Activated CD4-positive, alpha-beta T cell treated with anti-CD3 and anti-CD28 coated beads, Interleukin-2, Interleukin-6, amounts not matched to agents 100 ng/mL and 50 ng/mL, durations not matched to agents 16 hours and 8 hours (primary cell): ENCODE measurements at places on chromosomes 1 and 21.

DNA sequence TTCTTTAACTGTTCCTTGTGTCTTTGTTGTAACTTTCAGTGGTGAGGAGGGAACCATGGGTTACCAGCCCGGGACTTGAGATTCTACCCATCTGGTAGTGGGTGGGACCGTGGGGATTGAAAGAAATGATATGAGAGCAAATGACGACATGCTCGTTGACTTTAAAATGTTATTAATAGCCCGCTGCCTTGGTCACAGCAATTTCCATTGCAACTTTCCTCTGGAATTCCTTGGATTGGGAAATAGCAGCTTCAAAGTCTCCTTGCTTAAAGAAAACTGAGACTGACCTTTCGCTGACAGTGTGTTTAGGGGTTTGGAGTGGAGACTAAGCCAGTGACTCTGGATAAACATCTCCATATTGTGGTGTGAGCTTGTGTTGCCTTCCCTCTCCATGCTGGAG, 44.2 kb upstream of the MARK1 start:
- DNase-seq = no peak

DNA sequence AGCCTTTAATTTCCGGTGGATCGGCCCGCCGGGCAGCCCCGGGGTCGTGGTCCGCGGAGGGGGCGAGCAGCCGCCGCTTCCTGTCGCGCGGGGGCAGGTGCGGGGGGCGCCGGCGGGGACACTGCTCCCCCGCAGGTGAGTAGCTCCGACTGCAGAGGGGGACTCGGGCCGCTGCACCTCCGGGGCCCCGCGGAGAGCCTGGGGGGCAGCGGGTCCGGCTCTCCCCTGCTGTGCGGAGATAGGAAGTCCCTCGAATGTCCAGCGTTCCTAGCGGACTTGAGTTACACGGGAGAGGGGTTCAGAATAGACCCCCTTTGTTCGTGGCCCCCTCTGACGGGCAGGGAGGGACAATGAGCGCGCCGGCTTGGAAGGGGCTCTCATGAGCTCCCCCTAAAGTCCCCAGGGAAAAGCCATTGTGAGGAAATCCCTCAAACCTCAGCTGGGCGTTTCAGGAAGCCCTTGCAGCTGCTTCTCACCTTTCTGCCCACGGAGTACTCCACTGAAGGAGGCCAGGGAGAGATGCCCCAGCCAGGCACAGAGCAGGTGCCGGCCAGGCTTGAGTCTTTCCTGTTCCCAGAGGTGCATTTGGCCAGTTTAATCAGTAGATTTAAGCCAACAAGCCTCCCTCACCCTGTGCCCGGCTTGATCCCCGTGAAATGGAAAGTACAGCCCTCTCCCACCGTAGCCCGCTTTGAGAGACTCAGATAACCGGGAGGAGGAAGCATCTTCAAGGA, 925 bp downstream of the PDE9A start:
- DNase-seq = no peak

DNA sequence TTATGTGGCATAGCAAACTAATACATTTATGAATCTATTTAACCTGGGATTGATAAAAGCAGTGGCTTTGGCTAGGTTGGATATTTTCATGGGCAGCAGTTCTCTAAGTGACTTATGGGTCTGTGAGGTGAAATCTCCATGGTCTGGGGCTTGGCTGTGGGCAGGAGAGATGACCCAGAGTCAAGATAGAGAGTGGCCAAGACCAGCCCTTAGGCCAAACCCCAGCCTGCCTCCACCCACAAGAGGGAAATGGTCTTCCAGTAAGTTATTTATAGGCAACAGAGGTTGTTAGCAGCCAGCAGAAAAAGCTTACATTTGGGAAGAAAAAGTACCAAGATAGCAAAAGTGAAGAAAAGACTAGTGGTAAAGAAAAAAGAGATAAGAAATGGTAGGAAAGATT, 61.4 kb downstream of the SLC35F3 start:
- DNase-seq = no peak

GRCh38 chr1:149885339-149886120, 13.8 kb upstream of the BOLA1 start:
- DNase-seq = peak; percentile 85

- no peak for DNase-seq
These were observed 22.2 kb upstream of the SLC5A9 start for GRCh38 chr1:48200166-48200900.

DNA sequence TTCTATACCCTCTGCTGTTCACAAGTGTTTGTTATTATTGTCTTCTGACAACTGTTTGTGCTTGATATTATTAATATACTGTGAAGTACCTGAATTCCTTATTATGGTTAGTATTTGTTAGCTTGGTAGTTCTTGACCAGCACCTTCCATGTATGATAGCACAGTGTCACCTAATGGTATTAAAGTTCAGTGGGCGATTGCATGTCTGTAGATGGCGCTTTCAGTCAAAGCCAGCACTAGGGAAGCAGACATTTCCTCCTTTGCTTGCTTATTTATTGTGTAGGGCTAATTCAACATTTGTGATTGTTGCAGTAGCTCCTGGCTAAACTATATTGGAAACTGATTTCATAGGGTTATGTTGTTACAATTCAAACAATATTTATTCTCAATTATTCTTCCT, 218.0 kb downstream of the ZP4 start:
- DNase-seq = no peak

GRCh38 chr1:54815086-54815876, 14.2 kb upstream of the TTC22 start:
- no peak for DNase-seq

DNA sequence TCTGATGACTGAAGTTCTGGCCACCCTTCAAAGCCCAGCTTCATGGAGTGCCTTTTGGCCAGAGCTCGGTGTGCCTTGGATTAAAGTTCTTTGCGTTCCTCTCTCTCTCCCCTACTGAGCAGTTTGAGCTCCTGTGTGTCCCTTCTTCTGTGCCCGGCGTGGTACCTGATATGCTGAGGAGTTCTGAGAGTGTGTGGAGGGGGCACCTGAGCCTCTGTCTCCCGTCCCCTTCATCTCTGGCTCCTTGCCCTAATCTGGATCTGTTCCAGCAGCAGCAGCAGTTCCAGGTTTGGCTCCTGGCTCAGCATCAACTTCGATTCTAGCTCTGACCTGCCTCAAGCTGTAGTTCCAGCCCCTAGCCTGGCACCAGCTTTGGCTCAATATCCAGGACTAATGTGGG, 25.1 kb upstream of the MYCL start:
- no peak for DNase-seq

DNA sequence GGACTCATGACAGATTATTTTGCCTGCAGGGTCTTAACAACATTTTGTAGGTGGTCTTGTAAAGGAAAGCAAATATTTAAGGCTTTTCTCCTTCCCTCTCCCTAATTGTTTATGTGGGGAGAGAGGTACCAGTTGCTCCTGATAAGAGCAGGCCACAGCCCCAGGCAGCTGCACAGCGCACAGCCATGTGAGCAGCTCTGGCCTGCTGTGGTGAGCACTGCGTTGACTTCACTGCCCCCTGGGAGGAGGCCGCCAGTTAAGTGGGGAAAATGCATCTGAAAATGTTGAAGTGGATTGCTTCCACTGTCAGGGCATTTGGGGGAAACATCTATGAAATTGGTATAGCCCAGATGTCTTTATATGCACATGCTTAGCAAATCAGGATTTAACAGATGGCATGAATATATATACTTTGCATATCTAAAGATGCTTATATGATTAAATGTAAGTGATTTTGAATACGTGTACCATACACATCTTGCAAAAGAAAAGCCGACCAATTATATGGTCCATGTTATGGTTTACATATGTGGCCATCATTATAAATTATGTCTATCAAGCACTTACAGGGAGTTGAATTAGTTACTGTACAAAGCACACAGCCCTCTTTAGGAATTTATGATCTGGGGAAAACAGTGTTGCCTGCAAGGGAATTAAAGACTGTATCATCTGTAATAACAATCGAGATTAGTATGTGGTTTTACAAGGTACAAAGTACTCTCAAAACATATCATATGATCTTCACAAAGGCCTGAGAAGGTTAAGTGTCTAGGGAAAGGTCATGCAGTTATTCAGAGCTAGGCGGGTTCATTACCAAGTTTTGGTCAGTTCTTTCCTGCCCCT, 132.1 kb downstream of the RHOU start:
- DNase-seq = no peak

- no peak for DNase-seq
These were observed at the start of gene LRRC52 for GRCh38 chr1:165543532-165544438. TSS of gene LRRC52 (plus strand) at chr1:165544000. CDS start at chr1:165544297, 297 bp downstream.

GRCh38 chr1:60133848-60134247, 60.3 kb upstream of the C1orf87 start:
- DNase-seq = no peak

DNA sequence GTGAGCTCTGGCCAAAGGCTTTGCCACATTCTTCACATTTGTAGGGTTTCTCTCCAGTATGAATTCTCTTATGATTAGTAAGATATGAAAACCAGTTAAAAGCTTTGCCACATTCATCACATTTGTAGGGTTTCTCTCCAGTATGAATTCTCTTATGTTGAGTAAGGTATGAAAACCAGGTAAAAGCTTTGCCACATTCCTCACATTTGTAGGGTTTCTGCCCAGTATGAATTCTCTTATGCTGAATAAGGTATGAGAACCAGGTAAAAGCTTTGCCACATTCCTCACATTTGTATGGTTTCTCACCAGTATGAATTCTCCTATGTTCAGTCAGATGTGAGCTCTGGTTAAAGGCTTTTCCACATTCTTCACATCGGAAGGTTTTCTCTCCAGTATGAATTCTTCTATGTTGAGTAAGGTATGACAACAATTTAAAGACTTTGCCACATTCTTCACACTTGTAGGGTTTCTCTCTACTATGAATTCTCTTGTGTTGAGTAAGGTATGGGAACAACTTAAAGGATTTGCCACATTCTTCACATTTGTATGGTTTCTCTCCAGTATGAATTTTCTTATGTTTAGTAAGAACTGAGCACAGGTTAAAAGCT, 20.7 kb downstream of the ZNF695 start:
- no peak for DNase-seq

DNA sequence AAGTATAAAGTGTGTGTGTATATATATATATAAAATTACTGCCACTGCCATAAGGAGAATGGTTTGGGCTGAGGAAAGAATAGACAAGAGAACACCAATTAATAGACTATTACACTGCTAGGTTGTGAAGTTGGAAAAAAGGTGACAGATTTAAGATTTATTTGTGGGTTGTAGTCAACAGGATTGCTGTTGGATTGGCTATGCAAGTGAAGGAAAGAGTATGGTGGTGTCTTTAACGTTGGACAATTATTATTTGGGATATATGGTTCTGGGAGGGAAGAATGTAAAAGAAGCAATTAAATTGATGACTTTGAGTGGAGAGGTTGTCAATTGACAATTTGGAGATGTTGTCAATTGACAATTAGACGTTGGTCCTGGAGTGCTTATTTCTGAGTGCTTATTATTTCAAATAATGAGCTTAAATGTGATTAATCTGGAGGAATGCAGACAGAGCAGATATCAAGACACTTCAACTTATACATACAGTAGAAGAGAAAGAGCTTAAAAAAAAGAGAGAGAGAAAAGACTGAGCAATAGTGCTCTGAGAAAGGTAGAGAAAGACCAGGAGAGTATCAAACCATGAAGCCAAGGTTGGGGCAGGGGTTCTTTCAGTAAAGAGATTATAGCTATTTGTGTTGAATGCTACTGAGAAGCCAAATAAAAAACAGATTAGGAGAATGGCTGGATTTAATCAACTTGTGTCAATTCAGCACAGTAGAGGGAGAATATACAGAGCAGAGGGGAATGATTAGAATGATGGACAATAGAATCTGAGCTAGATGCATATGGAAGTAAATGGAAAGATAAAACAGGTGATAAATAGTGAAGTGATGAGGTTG, 9.7 kb downstream of the PTGS2 start:
- DNase-seq = no peak

- DNase-seq = no peak
These were observed 21.1 kb downstream of the SYNC start for GRCh38 chr1:32681509-32681908.

DNA sequence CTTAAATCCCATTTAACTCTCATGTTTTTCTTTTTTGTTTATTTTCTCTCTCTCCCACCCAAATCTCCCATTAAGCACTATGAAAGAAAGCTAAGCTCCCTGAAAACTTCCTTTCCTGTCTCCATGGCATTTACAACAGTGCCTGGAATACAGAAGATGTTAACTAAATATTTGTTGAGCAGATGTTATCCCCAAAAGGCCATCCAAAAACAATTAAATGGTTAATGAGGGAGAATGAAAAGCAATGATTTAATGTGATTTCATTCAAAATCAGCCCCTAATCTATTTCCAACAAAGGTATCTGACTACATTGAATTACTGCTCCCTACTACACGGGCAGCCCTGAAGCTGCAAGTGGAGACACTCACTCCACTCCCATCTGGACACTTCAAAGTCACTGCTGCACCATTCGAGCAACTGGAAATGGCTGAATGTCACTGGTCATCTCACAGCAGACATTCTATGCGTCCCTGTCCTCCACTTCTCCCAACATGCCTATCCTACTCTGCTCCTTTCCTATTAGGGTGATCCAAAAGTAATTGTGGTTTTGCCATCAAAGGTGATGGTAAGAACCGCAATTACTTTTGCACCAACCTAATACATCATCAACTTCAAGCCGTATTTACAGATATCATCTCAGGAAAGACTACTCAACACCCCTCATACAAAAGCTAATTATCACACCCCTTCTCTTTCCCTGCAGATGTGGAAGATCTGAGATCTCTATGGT, 7.5 kb downstream of the TP53BP2 start:
- no peak for DNase-seq

GRCh38 chr1:92519043-92519442, 32.3 kb upstream of the GFI1 start:
- DNase-seq = no peak

- peak; percentile 58 for DNase-seq
These were observed 7.0 kb upstream of the GPR88 start for GRCh38 chr1:100530880-100531487.

DNA sequence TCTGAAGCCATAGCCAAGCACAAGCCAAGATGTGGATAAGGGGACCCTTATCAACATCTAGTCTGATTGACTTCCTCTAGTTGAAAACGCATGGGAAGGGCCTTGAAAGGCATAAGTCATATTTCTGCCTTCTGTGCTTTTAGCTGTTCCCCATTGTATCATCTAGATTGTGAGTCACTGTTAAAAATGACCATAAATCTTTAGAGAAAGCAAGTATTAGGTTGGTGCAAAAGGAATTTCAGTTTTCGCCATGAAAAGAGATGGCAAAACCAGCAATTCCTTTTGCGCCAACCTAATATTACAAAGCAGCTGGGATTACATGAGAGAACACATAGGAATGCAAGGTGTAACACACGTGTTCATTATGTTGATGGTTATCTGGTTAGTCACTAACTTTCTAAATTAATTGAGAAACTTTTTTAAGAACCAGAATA, 63.6 kb downstream of the CLIC6 start:
- DNase-seq = no peak

DNA sequence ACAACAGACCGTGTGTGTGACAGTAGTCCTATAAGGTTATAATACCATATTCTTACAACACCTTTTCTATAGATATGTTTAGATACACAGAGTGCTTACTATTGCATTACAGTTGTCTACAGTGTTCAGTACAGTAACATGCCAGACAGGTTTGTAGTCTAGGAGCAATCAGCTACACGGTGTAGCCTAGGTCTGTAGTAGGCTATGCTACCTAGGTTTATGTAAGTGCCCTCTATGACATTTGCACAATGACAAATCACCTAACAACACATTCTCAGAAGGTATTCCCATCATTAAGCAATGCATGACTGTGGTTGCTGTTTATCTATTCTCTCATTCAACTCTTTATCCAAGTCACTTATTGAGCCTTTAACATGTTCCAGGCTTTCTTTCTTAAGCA, 1.8 kb upstream of the WLS start:
- no peak for DNase-seq

GRCh38 chr1:172885411-172885810, 165.3 kb downstream of the TNFSF18 start:
- DNase-seq = no peak

GRCh38 chr21:39581414-39581813, 31.3 kb upstream of the B3GALT5 start:
- no peak for DNase-seq
